Stimulated activated CD8-positive, alpha-beta memory T cell treated with anti-CD3 and anti-CD28 coated beads, Interleukin-7, amount 100 ng/mL, for 1 hour (primary cell): ENCODE measurements at places on chromosomes 1 and 21.

DNA sequence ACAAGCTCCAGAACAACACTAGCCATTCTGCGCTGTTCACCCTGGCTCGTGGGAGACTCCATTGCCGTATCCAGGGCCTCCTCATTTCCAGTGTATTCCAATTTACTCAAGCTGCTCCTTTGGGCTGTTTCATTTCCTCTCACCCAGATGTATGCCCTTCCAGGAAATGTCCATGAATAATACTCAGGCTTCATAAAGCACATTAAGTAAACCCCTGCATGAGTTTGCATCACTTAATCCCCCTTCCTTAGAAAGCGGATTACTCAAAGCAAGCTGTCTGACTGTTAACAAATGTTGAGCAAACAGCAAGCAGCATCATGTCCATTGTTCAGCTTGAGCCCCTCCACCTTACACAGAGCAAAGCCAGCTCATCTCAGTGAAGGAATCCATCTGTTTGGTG lies 403.6 kb upstream of the PBX1 start:
- DNase-seq = no peak

GRCh38 chr1:44225761-44226160 lies 12.5 kb downstream of the DMAP1 start:
- no peak for DNase-seq

DNA sequence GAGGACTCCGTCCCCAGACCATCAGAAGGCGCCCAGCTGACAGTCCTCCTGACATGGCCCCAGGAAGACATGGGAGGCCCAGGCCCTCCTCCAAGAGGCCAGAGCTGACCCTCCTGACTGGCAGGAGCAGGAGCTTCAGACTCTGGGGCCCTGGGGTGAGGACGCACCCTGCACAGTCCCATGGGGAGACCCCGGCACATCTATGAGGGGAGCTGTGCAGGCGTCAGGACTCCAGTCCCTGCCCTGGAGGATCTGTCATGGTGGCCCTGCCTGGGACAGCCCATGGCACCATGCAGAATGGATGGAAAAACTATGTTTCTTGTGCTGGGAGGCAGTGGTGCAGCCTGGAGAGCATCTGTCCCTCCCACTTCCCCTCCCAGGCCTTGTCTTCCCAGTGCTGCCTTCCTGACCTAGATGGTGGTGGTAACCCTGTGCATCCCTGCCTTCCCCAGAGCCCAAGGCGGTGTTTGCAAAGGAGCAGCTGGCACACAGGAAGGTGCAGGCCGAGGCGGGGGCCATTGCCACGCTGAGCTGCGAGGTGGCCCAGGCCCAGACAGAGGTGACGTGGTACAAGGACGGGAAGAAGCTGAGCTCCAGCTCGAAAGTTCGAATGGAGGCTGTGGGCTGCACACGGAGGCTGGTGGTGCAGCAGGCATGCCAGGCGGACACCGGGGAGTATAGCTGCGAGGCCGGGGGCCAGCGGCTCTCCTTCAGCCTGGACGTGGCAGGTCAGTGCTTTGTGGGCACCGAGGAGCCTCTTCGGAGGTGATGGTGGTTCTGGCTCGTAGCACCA lies 41.9 kb downstream of the OBSCN start:
- no peak for DNase-seq

- no peak for DNase-seq
Observed at GRCh38 chr21:16279731-16280581, 550.2 kb downstream of the USP25 start.

DNA sequence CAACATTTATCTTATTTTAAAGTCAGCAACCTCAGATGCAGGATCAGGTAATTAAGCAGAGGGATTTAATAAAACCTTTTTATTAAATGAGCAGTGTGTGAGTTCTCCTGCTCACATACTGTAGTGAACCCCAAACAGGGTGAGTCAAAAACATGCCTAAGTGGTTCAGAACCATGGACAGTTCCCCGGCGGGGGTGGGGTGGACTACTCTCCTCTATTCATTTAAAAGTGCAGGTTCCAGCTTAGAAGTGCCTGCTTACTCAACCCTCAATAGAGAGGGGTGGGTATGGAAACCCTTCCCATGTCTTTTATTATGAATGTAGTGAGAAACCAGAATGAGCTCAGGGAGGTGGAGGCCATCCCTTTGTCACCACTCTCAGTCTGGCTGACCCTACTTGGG lies 397.9 kb downstream of the HHAT start:
- no peak for DNase-seq

- no peak for DNase-seq
Observed at GRCh38 chr1:65722461-65722860, 70.2 kb upstream of the PDE4B start.

- no peak for DNase-seq
Observed at GRCh38 chr1:94110021-94110761, 10.8 kb downstream of the ABCA4 start.

DNA sequence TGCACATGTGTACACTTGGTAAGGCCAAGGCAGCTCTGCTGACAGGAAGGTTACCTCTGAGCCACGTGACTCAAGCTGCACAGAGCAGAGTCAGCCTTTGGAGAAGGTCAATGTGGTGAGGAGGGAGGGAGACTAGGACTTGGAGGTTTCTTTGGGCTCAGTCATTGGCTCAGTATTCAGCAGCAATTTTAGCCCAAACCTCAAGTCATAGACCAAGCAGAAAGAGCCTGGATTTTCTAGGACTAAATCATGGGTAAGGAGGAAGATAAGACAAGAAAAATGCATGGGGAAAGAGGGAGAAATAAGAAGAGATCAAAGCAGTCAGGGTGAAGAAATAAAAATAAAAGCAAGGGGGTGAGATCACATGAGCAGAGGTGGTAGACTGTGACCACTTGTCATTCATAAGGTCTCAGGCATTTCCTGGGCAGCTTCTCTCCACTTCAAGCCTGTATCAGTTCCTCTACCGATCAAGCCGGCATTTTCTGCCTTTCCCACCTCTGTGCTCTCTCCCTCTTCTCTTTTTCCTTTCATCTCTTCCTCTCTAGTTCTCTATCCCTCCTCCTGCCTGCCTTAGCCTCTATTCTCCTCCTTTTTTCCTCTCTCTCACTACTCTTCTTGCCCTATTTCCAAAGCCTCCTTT lies 51.7 kb upstream of the DUSP10 start:
- no peak for DNase-seq

GRCh38 chr1:17563494-17564281 lies 24.2 kb downstream of the ARHGEF10L start:
- no peak for DNase-seq

DNA sequence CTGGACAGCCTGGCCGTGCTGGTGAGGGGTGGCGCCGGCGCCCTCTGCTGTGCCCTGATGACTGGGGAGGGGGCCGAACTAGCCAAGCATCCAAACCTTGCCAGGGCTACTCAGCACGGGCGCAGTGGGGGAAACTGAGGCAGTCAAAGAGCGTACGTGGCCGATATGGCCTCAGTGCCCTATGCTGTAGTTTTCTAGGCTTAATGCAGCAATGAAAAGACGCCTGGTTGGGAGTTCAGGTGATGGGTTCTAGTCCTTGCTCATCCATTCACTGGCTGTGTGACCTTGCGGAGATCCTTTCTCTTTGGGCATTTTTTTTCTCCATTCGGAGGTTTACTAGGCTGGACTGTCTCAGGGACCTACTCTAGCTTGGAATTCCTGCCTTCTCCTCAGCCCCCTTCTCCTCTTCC lies 822 bp downstream of the MTX1 start:
- no peak for DNase-seq

DNA sequence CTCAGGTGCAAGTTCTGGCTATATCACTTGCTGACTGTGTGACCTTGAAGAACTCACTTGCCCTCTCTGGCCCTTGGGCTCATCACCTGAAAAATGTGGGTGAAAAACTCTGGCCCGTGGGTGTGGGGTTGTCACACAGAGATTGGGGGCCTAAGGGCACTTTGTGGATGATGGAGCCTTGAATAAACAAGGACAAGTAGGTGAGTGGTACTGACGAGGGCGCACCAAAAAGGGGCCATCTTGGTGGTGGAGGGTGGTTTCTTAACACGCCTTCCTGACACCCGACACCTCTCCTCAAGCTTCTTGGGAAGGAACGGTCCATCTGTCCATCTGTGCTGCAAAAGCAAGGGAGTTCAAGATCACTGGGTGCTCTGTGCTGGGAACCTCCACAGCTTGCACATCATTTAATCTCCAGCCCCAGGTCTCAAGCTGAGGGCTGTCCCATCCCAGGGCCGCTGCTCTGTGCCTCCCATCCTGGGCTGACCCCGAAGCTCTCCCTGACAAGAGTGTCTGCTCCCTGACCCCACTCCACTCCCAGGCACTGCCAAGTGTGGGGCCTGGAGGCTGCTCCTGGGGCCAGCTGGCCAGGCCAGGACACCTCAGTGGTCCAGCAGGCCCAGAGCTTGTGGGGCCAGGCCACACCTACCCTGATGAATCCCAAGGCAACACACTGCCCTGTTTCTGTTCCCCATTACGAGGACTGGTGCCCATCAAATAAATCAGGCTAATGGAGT lies 97.3 kb downstream of the GLIS1 start:
- no peak for DNase-seq

DNA sequence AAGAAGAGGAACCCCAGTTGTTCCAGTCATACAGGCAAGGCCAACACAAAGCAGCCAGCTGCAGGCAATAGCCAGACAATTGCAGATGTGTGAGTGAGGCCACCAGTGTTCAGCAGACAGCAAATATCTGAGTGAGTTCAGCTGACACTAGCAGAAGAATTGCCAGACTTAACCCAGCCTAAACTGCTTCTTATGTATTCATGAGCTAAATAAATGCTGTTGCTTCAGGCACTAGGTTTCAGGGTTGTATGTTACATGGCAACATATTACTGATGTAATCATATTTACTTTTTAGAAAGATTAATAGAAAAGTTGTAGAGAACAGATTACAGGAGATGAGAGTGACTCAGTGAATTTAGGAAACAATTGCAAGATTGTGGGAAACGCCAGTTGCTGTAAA lies 129.8 kb upstream of the CHODL start:
- DNase-seq = no peak

DNA sequence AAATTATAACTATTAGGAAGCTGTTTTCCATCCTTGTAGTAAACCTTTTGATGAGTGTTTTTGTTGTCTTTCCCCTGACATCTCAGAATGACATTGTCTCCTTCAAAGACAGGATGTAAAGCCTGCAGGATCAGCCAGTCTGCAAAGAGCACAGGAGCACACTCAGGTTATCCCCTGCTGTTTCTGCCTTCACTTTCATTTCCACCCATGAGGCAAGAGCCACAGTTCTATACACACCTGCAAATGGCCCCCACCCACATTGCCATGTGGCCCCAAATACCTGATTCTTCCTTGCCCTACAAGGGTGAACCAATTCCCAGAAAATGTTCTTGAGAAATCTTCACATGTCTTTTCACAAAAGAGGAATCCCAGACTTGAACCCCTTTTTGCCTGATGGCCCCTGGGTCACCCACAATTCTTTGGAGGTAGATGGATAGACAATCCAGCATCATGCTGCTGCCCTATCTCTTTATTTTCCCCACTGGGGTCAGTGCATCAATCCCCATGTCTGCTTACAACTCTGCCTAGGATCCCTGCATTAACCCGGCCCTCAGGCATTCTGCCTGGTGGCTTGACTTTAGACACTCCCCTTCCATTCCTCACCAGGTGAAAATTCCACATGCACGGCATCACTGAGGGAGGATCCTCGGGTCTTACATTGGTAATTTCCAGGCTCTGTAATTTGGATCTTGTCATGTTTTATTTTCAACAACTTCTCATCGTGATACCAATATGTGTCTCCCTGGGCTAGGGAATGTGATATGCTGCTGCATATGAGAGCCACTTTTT lies 2.6 kb downstream of the FCRL3 start:
- DNase-seq = no peak

- DNase-seq = no peak
Observed at GRCh38 chr1:112699425-112700144, 7.3 kb downstream of the RHOC start.

DNA sequence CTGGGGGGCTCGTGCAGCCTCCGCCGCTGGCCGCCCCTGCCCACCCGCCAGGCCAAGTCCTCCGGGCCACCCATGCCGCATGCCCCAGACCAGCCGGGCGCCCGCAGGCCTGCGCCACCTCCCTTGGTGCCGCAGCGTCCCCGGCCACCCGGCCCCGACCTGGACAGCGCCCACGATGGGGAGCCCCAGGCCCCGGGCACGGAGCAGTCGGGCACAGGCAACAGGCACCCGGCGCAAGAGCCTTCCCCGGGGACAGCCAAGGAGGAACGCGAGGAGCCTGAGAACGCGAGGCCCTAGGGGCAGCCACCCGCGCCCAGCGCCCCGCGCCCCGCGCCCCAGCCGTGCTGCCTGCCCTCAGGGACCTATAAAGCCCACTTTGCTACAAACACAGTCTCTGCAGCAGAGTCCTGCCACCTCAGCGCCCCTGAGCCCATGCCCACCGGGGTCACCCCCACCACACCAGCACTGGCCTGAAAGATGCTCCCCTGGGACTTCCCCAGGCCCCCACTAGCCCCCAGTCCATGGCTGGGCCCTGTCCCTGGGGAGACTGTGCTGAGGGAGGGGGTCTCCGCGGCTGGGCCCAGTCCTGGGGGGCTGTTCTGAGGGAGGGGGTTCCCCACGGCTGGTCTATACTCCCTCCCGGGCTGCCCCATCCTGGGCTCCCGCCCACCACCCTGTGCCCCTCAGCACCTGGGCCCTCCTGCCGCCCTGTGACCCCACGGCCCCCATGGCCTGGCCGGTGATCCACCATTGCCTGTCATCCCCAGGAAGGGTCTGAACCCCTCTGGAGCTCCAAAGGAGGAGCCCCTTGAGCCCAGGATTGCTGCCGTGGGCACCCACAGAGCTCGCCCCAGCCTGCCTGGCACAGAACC lies 8.6 kb downstream of the TNFRSF18 start:
- DNase-seq = no peak

- DNase-seq = no peak
Observed at GRCh38 chr1:202858331-202858730, 30.6 kb downstream of the RABIF start.

DNA sequence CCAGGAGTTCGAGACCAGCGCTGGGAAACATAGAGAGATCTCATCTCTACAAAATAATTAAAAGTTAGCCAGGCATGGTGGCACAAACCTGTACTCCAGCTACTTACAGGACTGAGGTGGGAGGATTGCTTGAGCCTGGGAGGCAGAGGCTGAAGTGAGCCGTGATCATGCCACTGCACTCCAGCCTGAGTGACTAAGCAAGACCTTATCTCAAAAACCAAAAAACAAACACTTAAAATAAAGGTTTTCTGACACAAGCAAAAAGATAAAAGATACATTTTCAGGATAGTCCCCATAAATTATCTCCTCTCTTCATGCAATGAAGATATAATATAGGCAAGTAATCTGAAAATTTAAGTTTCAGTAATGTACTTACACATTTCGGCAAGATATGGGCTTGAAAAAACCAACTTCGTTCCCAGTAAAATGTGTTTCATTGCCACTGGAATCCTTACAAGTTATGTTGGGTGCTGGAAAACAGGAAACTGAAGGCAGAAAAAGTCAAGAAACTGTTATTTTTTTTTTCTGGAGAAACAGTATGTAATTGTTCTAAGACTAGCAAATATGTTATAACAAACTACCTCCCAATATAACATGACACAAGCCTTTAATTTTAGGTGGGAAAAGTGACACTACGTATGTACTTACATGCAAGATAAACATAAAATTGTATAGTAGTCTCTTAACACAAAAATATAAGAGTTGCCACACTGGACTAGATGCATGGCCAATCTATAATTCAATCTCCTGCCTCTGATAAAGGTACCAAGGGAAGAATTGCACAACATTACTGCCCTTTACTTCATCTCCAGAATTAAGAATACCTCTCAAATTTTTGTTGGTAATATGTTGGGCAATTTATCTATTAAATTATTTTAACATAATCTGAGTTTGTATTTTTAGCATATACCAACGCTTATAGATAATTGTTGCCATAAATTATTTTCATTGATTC lies 15.7 kb downstream of the TM2D1 start:
- no peak for DNase-seq

- no peak for DNase-seq
Observed at GRCh38 chr1:34591751-34592629, 162.9 kb upstream of the GJB5 start.

- no peak for DNase-seq
Observed at GRCh38 chr1:1082239-1082775, 8.2 kb upstream of the RNF223 start.
